ENCODE measurements at places on chromosomes 12 and 14. TPM values are rescaled to one million over a fixed set of nuclear protein-coding genes. Genes with fewer than 3 reads are reported as not detected.
A peak's percentile ranks its signal among the peaks of the same experiment; 100 is the strongest.

The GSG1 gene
- not detected for total RNA-seq

The KLRC1 gene
- total RNA-seq: 4.9 TPM

The FRS2 gene
- 13.0 TPM for total RNA-seq

- no peaks in the 10 kb centered on the region for H3K27me3 ChIP-seq
- no peak overlapping the region for H3K4me3 ChIP-seq
- no peaks in the 10 kb centered on the region for H3K36me3 ChIP-seq
- no peak for DNase-seq
- no peaks in the 10 kb centered on the region for H3K4me1 ChIP-seq
These were observed 163.0 kb upstream of the E2F7 start for GRCh38 chr12:77228376-77228775.

- no peak overlapping the region for H3K4me3 ChIP-seq
- H3K36me3 ChIP-seq: no peaks in the 10 kb centered on the region
- no peaks in the 10 kb centered on the region for H3K4me1 ChIP-seq
These were observed 235.7 kb upstream of the PWP1 start for GRCh38 chr12:107449891-107450290.

GRCh38 chr12:108004319-108004718, 124.8 kb upstream of the WSCD2 start:
- H3K4me1 ChIP-seq: no peaks in the 10 kb centered on the region
- no peak for DNase-seq
- H3K27me3 ChIP-seq: peaks cover 2% of the 10 kb centered on the region
- H3K27ac ChIP-seq: no peak overlapping the region

DNA sequence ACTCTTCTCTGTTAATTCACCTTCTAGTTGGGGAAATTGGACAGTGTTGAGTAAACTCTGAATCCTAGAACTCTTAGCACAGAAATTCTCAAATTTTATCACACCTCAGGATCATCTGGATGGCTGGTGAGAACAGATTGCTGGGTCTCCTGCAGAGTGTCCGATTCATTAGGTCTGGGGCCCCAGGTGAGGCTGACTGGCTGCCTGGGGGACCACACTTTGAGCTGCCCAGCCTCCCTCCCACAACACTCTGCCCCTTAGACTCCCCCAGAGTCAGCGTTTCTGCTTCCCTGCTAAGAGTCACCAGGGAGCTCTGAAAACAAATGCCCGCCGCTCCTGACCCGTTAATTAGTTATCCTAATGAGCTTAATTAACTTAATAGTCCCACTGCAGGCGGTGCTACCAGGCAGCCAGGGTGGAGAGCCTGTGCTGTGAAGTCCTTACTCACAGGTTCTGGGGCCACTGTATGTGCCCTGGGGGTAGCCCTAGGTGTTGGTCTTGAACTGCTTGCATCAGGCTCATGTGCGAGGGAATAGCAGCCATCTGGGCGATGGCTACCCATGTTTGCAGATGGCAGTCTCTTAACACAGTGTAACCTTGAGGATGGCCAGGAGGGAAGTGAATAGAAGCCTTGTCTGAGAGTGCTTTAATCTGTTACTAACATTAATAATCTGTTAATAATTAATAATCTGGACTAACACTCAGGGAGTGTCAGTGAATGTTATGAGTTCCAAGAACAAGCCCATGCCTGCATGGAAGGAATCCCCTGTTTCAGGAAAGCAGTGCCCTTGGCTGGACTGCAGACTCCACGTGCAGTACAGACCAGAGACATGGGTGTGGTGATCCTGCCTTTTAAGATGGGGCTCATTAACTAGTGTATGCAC, 35.6 kb downstream of the AACS start:
- no peaks in the 10 kb centered on the region for H3K27me3 ChIP-seq
- no peak overlapping the region for H3K27ac ChIP-seq
- no peak overlapping the region for H3K4me3 ChIP-seq
- peaks cover 24% of the 10 kb centered on the region for H3K4me1 ChIP-seq

DNA sequence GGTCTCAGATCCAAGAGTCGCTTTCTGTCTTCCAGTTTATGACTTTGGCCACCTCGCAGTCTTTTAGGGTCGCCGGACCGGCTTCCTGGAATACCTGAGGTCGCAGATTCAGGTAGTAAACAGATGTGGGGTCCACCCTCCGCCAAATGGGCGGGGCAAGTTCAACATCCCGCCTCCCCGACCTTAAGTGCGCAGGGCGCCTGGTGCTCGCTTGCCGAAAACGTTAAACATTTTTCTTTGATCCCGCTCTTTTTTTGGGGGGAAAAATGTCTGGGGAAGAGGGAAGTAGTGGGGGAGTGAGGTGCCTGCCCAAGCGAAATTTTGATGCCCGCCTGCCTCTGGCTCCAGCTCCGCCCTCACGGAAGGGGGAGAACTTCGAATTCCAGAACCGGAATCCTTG, 73.9 kb upstream of the TBX5 start:
- no peak for DNase-seq
- peaks cover 45% of the 10 kb centered on the region for H3K27me3 ChIP-seq
- no peak overlapping the region for H3K27ac ChIP-seq
- H3K36me3 ChIP-seq: peaks cover 2% of the 10 kb centered on the region
- no peak overlapping the region for H3K4me3 ChIP-seq
- H3K4me1 ChIP-seq: peaks cover 6% of the 10 kb centered on the region

- H3K27ac ChIP-seq: no peak overlapping the region
- H3K4me3 ChIP-seq: no peak overlapping the region
- H3K27me3 ChIP-seq: no peaks in the 10 kb centered on the region
- no peak for DNase-seq
- H3K4me1 ChIP-seq: no peaks in the 10 kb centered on the region
These were observed 218.2 kb downstream of the TMTC3 start for GRCh38 chr12:88360343-88360742.

GRCh38 chr12:94192506-94192905, 44.1 kb downstream of the PLXNC1 start:
- no peak for DNase-seq
- no peak overlapping the region for H3K27ac ChIP-seq
- peaks cover 17% of the 10 kb centered on the region for H3K4me1 ChIP-seq
- peaks cover 52% of the 10 kb centered on the region for H3K36me3 ChIP-seq

DNA sequence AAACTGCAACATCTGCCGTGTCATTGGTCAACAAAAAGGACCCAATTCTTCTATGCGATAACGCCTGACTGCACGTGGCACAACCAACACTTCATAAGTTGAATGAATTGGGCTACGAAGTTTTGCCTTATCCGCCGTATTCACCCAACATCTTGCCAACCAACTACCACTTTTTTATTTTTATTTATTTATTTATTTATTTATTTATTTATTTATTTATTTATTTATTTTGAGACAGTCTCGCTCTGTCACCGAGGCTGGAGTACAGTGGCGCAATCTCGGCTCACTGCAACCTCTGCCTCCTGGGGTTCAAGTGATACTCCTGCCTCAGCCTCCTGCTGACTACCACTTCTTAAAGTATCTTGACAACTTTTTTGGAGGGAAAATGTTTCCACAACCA, 127.4 kb downstream of the RASSF9 start:
- no peaks in the 10 kb centered on the region for H3K36me3 ChIP-seq
- H3K4me1 ChIP-seq: no peaks in the 10 kb centered on the region
- no peak for DNase-seq
- H3K27ac ChIP-seq: no peak overlapping the region
- H3K27me3 ChIP-seq: no peaks in the 10 kb centered on the region

- H3K27me3 ChIP-seq: no peaks in the 10 kb centered on the region
- no peak for DNase-seq
- H3K27ac ChIP-seq: no peak overlapping the region
- H3K36me3 ChIP-seq: no peaks in the 10 kb centered on the region
- no peaks in the 10 kb centered on the region for H3K4me1 ChIP-seq
- no peak overlapping the region for H3K4me3 ChIP-seq
These were observed 78.0 kb upstream of the TMTC2 start for GRCh38 chr12:82608706-82609105.

- H3K4me1 ChIP-seq: no peaks in the 10 kb centered on the region
- H3K4me3 ChIP-seq: no peak overlapping the region
- no peak for DNase-seq
- H3K27me3 ChIP-seq: no peaks in the 10 kb centered on the region
These were observed 269.0 kb downstream of the SLC15A4 start for GRCh38 chr12:128554546-128555304.

DNA sequence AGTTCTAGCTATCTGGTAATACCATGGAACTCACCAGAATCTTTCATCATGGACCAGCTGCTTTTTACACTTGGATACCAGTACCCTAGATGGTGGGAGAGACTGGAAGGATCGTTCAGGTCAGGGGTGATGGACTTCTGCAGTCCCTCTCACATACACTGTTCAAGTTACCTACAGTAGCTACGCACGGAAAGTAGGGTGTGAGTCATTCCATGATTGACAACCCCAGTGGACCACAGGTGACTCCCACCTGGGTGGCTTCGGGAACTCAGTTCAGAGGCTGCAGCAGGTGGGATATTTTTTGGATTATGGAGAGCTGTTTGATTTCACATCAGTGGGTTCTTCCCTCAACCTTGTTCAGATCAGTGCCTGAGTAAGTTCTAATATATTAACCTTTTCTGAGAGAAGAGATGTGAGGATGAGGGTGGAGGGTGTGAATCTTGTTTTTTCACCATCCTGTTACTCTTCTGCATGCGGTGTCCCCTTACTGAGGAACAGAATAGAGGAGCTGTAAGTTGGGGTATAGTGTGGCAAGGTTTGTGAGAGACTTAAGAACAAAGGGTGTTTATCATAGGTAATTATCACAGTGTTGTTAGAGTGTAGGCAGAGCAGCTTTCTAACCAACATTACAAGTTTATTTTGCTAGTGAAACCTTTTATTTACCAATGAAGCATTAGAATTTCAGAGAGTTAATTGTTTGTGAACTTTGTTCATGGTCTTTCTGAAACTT, 39.6 kb downstream of the PRKCH start:
- H3K36me3 ChIP-seq: peaks cover 49% of the 10 kb centered on the region
- no peak for DNase-seq
- peaks cover 55% of the 10 kb centered on the region for H3K4me1 ChIP-seq
- peak overlapping the region; percentile 62 for H3K27ac ChIP-seq

DNA sequence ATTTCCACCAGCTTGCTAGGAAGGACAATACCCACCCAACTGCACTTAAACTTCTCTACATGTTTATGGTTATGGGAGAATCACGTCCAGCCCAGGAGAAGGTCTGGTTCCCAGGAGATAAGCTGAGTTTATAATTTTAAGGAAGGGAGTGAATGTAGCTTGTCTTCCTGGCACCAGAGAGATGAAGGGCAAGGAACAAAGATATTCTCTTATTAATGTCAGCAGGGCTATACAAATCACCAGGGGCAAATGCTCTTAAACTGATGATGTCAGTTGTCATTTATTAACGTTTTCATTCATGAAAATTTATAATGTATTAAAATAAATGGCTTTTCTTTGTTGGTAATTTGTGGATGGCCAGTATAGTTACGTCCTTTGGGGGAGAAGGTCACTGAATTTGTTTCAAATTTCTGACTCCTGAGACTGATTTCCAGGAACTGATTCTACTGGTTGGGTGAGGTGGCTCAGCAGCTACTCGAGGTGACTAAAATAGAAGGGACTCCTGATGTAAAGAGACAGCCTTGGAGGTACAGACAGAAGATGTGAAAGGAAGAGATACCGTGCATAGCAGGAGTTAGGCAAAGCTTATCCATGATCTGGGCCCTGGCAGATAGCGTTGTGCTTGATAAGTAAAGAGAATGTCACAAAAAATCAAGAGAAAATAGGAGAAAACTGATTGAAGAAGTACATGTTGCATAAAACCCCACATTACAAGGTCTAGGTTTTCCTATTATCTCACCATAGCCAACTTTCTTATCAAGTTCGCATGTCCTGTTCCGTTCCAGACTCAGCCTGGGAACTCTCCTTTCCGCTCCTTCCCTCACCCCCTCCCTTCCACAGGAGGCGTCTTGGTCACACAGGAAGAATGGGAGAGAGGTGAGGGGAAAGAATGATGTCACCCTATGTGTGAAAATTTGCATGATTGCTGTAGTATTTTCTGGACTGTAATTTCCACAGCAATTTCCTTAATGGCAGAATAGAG, 367.1 kb upstream of the FAR2 start:
- no peak for DNase-seq
- no peak overlapping the region for H3K4me3 ChIP-seq
- H3K4me1 ChIP-seq: no peaks in the 10 kb centered on the region

- H3K27ac ChIP-seq: no peak overlapping the region
- no peaks in the 10 kb centered on the region for H3K27me3 ChIP-seq
- no peaks in the 10 kb centered on the region for H3K4me1 ChIP-seq
- DNase-seq: no peak
These were observed 411.6 kb downstream of the RAD51B start for GRCh38 chr14:68230950-68231717.

DNA sequence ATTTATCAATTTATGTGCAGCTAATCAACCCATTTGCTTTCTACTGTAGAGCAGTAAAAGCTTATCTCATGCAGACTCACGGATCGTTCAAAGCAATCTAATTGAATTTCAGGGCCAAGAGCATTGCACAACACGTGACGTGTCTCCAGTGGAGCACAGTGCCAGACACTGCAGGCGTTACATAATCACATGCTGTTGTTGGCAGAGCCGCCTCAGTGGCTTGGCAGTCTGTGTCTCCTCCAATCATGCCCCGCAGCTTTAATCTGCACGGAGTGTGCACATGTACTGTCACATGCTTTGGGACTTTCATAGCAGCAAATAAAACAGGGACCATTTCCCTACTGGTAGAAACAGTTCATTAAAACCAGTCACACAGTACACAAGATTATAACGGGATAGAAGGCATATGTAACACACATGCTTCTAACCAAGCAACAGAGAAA, 309.3 kb downstream of the ITPR2 start:
- peaks cover 21% of the 10 kb centered on the region for H3K36me3 ChIP-seq
- no peaks in the 10 kb centered on the region for H3K27me3 ChIP-seq
- no peak for DNase-seq
- H3K4me1 ChIP-seq: peaks cover 15% of the 10 kb centered on the region
- H3K4me3 ChIP-seq: no peak overlapping the region

DNA sequence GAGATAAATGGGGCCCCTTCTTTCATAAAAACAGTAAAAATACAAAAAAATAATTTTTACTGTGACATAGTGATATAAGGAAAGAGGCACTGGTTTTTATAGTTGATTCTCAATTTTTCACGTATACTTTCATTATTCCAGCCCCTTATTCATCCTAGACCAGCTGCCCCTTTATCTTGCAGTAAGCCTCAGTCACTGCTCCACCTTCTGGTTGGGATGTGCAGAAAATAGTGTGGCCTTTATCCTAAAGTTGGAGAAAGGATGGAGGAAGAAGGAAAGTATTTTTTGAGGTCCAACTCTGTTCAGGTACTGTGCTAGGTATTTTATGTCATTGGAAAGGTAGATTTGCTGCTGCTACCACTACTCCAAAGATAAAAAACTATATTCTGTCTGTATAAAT, 172.7 kb downstream of the ANO6 start:
- H3K4me3 ChIP-seq: no peak overlapping the region
- no peak for DNase-seq
- H3K27me3 ChIP-seq: no peaks in the 10 kb centered on the region

All from activated CD8-positive, alpha-beta T cell treated with anti-CD3 and anti-CD28 coated beads, Interleukin-2, amount 10 ng/mL, durations not matched to agents 7 days and 5 days (primary cell).